Stimulated activated CD4-positive, alpha-beta T cell treated with anti-CD3 and anti-CD28 coated beads, Interleukin-1b, Interleukin-23, amount 100 ng/mL, for 1 hour (primary cell): ENCODE measurements at places on chromosomes 11 and 22.

GRCh38 chr11:14318581-14318981 lies 40.4 kb downstream of the RRAS2 start:
- DNase-seq = no peak

DNA sequence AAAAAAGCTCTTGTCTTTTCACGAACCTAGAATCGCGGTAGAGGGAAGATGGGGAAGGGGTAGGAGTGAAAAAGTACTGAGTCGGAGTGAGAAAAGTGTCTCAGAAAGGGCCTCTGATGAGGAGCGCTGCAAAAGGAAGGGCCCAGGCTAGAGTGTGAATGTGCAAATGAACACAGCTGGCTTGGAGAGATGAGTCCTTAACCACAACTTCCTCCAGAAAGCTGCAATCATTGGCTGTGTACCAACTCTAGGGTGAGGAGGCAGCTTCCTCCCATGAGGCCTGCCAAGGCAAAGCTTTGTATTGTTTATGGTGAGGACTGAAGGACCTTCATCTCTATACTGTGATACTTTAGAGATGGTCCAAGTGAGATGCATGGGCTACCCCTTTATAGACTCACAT lies 566.9 kb upstream of the ANO5 start:
- DNase-seq = no peak

- DNase-seq = no peak
Observed at GRCh38 chr22:48520884-48521588, 1306.6 kb downstream of the BRD1 start.

DNA sequence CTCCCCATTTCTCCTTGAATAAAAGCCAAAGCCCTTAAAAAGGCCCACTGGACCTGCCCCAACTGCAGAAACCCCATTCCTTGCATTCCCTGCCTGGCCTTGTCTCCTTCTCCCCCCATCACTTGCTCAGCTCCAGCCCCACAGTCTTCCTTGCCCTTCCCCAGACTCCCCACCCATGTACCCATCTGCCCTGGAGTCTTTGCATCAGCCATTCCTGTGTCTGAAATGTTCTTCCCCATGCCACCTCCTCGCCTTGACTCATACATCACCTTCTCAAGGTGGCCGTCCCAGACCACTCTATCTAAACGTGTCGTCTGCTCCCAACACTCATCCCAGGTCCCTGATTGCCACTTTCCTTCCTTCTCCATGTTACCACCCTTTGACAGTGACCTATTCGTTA lies 77.4 kb upstream of the SHANK2 start:
- no peak for DNase-seq

DNA sequence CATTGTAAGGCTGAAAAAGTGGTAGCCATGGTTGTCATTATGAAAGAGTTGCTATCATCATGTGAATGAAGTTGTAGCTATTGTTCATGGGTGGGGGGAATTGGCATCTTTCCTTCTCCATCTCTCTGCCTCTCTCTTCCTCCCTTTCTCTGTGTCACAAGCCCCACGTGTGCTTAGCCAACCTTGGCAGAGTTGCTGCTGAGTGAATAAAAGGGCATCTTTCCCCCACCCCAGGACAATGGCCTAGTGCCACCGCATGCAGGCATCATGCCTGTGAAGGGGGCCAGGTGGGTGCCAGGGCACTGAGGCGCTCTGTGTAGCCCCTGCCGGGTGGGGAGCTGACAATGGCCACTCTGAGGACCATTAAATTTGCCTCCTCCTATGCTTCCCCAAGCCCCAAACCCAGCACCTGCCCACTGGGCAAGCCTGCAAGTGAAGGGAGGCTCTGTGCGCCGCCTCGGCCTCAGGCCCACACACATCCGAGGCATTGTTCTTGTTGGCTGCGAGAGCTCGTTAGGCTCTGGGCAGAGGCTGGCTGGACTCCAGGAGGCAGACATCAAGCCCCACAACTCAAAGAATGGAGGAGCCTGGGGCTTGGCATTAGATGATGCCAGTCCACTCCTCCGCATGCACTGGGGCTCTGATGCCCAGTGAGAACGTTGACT lies 103.9 kb downstream of the SEZ6L start:
- no peak for DNase-seq

DNA sequence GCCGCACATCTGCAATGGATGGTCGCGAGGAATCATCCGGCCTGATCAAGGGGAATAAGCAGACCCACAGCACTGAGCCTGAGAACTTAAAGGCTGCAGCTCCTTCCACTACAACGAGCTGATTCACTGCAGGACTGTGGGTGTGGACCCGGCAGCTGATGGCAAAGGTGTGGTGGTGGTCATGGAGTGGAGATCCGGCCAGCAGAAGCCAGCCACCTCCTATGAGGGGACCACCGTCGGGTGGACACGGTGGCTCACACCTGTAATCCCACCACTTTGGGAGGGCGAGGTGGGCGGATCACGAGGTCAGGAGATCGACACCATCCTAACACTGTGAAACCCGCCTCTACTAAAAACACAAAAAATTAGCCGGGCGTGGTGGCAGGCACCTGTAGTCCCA lies 66.4 kb downstream of the DGCR2 start:
- no peak for DNase-seq

GRCh38 chr11:1888347-1888753 lies 3.3 kb downstream of the PRR33 start:
- no peak for DNase-seq
